GM13977 (cell line): ENCODE measurements at places on chromosomes 11 and 22.

DNA sequence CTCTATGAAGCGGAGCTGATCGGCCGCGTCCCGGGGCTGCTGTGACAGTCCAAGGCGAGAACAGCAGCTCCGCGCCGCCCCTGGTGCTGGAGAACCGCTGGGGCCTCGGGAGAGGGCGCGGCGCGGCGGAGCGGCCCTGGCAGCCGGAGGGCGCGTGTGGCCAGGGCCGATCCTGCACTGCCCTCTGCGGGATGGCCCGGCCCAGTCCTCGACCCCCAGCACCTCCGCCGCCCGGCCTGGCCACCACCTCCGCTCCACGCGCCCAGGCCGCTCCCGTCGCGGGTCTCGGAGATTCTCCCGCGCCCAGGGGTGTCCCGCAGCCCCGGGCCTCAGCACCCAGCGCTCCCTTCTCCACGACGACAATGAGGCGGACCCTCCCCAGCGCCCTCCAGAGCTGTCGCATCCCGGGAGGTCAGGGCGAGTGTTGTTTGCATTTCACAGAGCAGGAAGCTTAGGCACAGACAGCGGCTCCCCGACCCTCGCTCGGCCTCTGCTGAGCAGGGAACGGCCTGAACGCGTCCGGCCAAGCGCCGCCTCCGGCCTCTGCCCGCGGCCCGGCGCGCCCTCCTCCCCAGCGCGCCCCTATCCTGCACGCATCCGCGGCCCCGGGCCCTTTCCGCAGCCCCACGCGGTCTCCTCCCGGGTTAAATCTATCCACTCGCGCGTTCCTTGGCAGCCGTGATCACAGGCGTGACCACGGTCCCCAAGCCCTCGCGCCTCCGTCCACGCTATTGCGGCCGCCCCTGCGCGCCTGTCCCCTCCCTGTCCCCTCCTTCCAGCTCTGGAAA, 109.7 kb downstream of the WNT7B start:
- no peak for DNase-seq

GRCh38 chr11:8382436-8383053, 118.9 kb upstream of the LMO1 start:
- DNase-seq, result no peak

DNA sequence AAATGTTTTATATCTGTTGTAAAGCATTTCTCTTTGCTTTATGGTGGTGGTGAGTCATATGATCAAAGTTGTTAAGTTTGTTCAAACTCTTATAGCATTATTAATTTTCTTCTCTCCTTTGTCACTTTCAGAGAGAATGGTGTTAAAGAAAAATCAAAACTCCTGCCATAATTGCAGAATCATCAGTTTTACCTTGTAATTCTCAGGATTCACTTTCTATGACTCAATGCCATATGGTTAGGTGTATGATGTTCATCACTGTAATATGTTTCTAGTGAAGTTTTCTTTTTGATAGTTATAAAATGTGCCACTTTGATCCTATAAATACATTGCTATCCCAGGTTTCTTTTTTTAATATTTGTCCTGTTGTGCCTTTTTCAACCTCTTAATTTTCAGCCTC, 13.7 kb upstream of the KDM4E start:
- DNase-seq, result no peak

GRCh38 chr11:47506795-47507562, 46.0 kb downstream of the CELF1 start:
- no peak for DNase-seq

GRCh38 chr22:42613872-42614301, 796 bp downstream of the POLDIP3 start:
- DNase-seq, result no peak

DNA sequence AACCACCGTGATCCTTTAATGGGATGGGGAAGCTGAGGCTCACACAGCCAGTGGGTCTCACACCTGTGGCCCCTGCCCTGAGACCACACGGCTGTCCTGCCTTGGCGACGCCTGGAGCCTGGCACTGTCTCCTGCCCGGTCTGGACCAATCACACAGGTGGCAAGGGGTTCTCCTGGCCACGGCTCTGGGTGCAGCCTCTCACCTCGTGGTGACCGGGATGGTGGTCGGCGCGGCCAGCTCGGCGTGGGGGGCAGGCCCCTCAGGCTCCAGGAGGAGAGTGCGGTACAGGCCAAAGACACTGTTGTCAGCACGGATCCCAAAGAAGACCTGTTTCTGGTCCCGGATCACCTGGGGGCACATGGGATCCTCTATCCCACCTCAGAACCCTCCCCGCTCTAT, 8.7 kb downstream of the ANO9 start:
- no peak for DNase-seq

- DNase-seq, result no peak
These were observed 357.5 kb downstream of the TENM4 start for GRCh38 chr11:79083352-79083751.

DNA sequence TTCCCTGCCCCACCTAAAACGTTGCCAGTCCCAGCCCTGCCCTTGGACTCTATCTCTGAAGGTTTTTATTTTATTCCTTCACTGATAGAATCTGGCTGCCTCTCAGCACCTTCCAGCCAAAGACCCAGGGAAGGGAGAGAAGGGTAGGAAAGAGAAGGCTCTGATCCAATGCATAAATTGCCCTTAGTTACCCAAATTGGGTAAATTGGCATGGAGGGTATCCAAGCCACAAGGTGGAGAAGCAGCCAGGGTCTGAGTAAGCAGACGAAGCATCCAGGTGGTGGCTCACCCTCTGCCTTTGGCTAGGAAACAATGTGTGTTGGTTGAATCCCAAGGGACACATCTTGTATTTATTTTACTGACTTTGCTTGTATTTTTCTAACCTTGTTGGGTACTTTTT, 89.0 kb downstream of the FEZ1 start:
- DNase-seq, result no peak

DNA sequence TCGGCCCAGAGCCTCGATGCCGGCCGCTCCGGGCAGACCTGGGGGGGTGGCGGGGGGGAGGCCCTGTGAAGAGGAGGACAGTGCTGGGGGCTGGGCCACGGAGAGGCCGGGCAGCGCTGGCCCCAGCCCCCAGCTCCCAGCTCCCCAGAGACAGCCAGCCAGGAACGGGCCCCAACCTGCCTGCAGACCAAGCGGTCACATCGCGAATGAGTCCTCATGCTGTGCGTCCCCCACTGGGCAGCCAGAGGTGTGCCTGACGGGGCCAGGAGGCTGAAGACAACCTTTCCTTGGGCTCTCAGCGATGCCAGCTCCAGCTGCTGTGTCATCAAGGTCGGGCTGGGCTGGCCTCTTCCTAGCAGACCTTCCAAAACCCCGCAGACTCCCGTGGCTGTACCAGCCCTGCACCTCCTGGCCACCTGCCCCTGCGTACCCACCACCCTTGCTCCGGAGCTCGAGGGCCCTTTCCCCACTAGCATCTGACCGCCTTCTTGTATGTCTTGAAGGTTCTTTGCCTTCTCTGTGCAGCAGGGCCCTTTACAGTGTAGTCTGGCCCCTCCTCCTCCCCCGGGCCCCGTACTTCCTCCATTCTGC, 88.4 kb downstream of the CDKN1C start:
- DNase-seq, result no peak

DNA sequence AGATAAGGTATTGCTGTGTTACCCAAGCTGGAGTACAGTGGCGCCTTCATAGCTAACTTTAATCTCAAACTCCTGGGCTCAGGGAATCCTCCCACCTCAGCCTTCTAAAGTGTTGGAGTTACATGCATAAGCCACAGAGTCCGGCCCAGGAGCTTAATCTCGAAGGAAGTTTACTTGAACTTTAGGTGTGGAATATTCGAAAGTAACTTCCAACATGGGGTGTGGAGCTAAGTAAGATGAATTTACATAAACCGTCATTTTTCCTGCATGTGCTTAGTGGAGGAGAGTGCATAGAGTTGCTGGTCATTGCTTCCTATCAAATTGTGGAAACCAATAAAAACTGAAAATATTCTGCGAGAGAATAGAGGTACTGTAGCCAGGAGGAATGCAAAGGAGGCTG, 1.5 kb downstream of the ATG13 start:
- DNase-seq, result no peak

DNA sequence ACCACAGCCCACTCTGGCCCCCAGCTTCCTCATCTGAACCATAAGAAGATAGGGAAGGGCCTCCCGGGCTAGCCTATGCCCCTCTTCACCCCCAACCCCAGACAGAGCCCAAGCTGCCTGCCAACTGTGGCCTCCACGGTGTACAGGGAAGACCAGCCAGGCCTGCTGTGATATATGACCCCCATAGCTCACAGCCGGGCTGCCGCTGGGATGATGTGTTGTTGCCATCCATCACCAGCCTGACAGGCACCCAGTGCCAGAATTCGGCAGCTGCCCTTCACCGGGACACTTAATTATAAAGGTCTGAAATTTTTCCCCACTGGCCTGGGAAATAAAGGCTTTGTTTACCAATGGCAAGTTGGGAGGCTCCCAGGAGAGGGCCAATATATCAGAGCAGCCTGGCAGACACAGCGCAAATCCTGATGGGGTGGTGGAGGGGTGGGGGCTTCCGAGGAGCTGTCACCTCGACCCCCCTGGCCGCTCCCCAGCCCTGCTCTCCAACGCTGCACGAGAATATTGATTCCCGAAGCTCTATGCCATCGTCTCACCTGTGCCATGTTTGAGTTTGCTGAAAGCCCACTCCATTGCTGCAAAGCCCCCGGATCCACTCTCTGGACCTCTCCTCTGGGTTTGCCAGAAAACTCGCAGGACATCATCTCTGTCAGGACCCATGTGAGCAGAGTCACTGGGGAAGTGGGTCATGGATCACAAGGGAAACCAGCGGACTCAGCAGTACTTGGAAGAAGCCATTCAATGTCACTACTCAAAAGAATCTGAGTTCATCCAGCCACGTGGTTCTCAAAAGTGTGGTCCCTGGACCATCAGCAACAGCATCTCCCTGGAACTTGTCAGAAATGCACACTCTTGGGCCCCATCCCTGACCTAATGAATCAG, 296.9 kb downstream of the MN1 start:
- no peak for DNase-seq

DNA sequence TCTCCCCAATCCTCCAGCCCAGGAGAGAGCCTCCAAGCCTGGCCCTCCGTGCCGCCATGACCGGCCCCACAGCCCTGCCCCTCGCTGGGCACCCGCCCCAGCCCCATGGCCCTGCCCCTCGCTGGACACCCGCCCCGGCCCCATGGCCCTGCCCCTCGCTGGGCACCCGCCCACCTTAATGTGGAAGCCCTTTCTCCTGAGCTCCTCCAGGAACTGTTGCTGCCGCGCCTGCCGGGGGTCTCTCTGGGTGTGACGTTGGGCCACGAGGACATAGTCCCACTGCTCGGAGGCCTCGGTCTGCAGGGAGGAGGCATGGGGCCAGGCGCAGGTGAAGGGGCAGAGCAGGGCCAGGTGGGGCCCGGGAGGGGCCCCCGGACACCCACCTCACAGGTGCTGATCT, 8.2 kb downstream of the ANO9 start:
- no peak for DNase-seq

- DNase-seq, result no peak
These were observed 22.1 kb downstream of the ATP6V1E1 start for GRCh38 chr22:17606496-17606895.

GRCh38 chr11:110071197-110071596, 22.0 kb upstream of the ZC3H12C start:
- no peak for DNase-seq

DNA sequence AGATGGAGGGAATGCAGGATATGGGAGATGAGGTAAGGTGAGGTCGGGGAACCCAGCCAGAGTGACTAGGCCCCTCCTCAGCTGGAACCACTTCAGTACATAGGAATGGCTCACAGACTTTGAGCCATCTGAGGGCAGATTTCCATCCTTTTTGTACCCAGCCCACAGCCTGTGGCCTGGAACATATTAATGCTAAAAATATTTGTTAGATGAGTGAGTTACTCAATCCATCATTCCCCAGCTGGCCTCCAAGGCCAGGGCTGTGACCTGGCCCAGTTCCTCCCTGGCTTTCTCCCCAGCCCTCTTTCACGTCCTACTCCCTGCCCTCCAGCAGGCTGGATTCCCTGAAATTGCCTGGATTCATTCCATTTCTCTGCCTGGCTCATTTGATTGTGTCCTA, 57.2 kb upstream of the PRDM11 start:
- no peak for DNase-seq

GRCh38 chr11:1548221-1549070, 23.6 kb downstream of the DUSP8 start:
- DNase-seq, result no peak

DNA sequence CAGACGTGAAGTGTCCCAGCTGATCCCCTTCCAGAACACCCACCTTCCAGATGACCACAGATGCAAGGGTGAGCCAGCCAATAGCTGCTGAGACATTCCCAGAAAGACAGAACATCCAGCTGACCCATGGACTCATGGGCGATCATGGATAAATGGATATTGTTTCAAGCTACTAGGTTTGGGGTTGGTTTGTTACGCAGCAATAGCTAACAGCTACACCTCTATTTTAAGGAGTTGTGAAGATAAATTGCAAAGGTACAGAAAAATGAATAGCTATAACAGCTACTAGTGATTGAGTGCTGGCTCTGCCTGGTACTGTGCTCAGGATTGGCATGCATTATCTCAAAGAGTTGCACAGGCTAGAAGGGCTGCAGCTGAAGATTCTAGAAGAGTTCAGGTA, 122.5 kb downstream of the MIAT start:
- no peak for DNase-seq

DNA sequence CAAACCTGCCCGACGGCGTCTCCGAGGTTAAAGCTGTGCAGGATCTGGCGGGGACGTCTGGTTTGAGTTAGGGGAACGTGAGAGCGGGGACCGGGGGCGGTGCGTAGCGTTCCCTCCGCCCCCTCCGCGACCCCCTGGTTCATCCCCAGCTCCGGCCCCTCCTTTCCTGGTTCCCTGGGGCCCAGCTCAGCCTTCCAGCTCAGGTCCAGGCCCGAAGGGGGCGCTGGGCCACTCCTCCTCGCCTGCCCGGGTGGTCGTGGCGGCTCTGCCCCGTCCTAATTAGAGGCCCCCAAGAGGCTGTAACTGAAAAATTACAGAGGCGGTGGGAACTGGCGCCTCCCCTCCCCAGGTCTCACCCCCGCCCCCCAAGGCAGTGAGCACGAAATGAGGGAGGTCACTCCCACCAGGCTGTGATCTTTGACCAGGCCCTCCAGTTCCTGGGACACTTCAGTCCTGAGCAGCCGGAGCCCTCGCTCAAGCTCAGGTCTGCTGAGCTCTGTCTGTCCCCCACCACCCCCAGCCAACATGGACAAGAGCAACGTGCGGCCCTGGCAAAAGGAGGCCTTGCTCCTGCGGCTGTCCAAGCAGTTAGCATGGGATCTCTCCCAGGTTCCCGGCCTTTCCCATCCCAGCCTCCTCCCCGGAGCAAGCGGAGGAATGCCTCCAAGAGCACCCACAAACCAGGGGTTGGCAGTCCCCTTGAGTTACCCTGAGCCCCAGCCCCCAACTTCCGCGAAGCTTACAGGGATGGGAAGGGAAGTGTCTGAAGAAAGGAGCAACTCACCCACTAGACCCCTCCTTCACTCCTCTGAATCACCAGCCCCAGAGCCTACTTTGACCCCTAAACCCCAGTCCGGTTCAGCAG, 3.3 kb downstream of the CD248 start:
- no peak for DNase-seq
